ENCODE measurements at places on chromosomes 1 and 21.

DNA sequence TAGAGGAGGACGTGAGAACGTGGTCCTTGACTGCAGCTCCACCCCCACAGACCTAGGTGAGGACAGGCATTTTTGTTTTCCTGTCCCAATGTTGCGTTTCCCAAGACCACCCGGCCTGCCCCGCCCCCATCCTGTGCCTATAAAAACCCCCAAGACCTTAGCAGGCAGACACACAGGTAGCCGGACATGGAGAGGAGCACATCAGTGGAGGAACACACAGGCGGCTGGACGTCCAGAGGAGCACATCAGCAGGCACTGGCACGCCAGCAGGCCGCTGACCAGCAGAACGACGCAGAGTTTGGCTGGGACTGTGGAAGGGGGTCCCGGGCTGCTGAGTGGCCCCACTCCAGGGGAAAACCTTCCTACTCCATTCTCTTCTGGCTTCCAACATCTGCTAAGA is 12.7 kb upstream of the HMGCL start:
- peak; percentile 51 for DNase-seq

GRCh38 chr1:161198897-161199431 is at the start of gene ADAMTS4:
Gene ADAMTS4, minus strand, starts transcription at chr1:161199054. Its CDS starts 427 bp downstream, at chr1:161198627.
- no peak for DNase-seq

DNA sequence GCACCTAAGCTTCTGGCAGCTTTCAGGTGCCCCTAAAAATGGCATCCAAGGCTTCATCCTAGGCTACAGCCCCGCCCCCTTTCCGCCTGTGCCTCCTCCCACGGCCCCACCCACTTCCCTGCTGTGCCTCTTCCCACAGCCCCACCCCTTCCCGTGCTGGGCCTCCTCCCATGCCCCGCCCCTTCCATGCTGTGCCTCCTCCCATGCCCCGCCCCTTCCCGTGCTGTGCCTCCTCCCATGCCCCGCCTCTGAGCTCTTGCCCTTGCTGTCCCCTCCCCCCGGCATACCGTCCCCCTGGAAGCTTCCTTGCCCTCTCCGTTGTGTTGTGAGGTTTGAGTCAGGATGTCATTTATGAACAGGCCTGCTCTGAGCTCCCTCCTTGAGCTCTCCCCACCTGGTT is 228.5 kb upstream of the AJAP1 start:
- DNase-seq: peak; percentile 75

GRCh38 chr1:46425726-46426125 is 31.6 kb downstream of the FAAH start:
- no peak for DNase-seq

GRCh38 chr1:6557597-6557996 is 2.5 kb downstream of the TAS1R1 start:
- no peak for DNase-seq

DNA sequence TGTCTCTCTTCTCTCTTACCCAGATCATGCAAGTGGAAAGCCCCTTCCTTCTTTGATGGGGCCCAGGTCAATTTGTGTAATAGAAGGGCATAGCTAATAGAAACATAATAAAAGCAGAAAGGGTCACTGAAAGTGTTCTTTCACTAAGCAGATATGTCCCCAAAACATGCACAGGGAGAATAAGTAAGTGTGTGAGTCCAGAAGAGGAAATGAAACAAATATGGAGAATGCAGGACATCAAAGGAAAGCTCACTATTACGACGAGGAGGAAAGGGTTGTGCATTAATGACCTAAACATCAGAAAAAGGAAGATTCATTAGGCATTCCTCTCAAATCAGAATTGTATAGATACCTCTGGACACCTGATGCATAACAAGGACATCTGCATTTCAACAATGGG is 81.4 kb upstream of the SMYD2 start:
- no peak for DNase-seq

DNA sequence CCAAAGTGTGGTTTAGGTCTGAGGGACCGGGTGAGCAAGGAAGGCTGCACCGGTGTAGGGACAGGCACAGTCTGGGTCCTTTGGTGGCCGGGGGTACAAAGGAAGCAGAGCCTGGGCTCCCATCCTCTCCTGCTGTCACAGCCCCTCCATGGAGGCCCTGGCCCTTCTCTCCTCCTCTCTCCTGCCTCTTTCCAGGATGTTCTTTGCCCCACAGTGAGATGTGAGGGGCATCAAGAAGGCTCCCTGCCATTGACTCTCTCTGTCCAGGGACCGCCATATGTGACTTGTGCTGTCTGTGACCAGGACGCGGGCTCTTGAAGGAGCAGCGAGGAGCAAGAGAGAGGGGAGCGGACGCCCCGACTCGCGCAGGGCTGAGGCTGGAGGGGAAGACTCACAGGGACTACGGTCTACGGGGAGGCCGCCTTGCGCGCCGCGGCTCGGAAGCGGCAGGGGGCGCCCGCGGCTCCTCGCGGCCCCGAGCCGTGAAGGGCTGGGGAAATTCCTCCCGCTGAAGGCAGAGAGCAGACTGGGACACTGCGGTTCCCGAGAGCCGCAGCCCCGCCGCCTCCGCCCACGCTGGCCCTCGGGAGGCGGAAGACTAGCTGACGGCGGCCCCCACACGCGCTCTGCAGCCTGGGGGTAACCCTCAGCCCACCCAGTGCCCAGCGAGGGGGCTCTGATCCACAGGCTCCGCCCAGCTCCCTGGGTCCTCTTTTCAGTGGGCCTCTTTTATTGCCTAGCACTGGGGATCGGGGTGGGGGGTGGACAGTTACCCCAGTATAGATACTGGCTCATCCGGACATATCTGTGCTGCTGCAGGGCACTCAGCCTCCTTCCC is 40.8 kb downstream of the MAB21L3 start:
- peak; percentile 90 for DNase-seq

DNA sequence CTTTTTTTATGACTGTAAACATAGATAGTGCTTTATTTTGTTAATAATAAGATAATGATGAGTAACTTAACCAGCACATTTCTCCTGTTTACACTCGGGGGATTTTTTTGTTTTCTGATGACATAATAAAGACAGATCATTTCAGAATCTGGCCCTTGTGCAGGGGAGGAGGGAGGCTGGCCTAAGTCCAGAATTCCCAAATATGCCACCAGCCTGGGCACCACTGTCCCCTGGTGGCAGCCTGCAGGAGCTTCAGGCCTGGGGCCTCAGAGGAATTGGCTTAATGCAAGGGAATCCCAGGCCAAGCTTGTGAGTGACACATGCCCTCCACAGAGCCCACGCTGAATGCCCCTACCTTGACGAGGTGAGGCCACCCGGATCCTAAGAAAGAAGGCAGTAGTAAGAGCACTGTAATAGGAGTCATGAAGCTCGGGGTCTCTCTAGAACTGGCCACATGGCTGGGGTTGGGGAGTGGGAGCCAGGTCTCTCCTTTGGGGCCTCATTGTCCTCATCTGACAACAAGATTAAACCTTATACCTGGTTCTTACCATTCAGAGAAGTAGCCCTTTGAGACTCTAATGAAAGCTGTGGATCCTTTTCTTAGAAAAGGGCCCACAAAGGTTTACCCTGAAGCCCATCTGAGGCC is 24.1 kb downstream of the ETNK2 start:
- peak; percentile 86 for DNase-seq

GRCh38 chr1:222616525-222616924 is 1.4 kb upstream of the MIA3 start:
- DNase-seq: no peak

DNA sequence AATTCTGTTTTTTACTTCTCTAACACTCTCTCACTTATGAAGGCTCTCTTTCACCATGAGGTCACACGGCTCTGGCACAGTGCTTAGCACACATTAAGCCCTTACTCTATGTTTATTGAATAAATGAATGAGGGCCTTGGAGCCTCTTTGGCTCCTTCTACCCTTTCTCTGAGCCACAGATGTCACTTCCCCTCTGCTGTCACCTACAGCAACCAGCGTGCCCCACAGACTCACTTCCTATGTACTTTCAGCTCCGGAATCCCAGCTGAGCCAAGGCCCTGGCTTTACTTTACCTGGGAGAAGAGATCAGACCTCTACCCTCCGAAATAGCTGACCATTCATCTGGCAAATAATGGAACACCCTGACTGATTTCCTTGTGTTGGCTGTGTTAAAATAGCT is 53.7 kb upstream of the HMCN1 start:
- no peak for DNase-seq

- DNase-seq: no peak
These were observed 281.0 kb downstream of the PTPRC start for GRCh38 chr1:198919667-198920398.

DNA sequence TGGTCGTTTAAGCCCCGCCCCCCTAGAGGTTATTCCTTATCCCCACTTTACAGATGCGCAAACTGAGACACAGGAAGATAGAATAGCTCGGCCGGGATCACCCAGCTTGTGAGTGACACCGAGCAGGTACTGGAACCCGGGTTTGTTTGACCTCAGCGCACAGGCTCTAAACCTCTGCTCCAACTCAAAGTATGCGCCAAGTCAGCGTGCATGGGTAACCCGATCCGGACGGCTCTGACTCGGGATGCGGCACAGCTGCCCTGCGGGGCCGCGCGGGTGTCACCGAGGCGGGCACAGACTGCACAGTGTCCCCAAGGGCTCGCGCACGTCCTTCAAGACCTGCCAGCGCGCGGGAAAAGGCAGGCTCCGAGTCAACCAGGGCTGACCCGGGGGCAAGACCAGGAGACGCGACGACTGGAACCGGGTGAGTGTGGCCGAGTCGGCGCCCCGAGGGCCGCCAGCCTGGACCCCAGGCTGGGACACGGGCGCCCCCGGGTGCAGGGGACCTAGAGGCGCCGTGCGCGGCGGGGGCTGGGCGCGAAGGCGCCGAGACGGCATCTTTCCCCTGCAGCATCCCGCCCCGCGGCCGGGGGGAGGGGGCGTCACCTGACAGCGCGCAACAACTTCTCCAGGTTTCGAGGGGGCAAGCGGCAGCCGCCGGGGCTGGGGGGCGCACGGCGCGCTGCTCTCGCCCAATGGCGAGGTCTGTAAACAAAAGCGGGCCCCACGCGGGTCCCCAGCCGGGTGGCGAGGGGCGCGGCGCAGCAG is 101.9 kb upstream of the SOD1 start:
- peak; percentile 74 for DNase-seq

GRCh38 chr1:53860967-53861411 is 22.9 kb upstream of the NDC1 start:
- peak; percentile 60 for DNase-seq

DNA sequence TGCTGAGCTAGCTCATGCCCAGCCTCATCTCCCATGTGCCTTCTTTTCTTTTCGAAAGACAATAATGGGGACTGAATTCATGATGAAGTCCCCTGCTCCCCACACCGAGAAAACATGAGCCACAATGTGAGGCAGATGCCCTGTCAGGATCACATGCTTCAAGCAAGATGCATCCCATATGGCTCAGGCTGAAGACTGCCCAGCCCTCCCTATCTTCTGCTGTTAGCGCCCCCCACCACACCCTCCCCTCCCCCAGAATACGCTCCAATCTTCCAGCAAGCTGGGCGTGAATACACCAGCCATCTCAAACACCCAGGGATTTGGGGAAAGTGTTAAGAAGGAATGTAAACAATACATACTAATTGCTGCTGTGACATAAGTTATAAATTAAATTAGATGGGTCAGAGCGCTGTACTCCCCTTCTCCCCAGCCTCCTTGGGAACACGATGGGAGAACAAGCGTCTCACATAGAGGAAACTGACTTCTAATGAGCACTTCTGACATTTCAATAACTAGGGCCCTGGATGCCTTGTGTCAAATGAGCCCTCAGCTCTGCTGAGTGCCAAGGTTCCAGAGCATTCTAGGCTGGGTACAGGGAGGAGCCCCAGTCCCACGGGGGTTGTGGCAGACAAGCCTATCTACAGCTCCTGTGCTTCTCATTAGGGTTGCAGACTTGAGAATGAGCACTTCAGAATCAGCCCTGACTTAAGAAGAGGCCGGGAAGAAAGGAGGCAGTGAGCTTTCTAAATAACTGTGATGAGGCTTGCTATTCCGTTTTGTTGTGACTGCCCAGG is 55.6 kb downstream of the TNR start:
- DNase-seq: no peak

DNA sequence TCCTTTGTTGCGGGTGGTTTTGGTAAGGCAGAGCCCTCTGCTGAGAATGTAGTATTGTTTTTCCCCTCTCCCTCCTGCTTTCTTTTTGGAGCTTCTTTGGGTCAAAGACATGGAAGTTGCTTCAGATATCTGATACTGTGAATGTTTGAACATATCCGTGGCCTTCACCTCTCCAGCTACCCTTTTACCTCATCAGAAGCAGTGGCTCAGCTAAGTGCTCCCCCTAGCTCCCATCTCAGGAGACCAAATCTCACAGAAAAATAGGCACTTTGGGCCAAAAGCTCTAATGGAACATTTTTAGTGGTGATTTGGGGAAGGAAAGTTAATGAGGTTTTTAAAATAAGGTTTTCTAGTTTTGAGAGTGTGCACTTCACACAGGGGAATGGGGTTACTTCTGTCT is 6.3 kb downstream of the TMEM200B start:
- DNase-seq: no peak

GRCh38 chr21:30340714-30341573 is 3.5 kb upstream of the KRTAP27-1 start:
- DNase-seq: peak; percentile 61

DNA sequence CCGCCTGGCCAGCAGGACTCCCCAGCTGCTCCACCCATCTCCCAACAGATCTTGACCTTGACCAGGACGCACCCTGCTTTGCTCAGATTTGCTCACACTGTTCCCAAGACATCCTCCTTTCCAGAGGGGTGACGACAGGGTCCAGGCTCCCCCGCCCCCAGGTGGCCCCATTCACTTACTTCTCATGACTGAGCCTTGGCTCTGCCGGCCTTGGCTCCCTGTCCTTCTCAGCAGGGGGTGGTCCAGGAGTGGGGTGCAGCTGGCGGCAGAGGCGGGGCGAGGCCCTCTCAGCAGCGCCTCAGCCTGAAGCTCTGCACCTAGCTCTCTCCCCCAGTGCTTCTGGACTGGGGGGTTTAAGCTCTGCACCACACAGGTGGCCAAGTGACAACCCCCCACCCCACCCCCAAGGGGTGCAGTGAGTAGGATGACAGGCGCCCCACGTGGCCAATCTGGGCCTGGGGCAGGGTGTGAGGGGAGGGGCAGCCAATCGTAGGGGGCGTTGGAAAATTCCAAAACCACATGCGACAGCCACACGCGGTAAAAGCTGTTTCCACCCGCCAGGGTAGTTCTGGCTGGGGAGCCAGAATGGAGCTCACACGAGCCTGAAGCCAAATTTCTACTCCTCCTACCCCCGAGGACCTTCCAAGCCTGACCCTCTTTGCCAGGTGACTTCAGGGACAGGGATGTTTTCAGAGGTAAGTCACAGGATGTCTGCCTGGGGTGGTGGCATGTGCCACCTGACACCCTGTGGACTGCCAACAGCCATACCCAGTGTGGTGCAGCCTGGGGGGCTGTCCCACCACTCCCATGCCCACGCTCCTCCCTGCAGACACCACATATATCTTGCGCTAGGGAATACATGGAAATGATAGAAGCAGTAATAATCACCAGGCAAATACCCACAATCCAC is 5.6 kb downstream of the RORC start:
- no peak for DNase-seq

DNA sequence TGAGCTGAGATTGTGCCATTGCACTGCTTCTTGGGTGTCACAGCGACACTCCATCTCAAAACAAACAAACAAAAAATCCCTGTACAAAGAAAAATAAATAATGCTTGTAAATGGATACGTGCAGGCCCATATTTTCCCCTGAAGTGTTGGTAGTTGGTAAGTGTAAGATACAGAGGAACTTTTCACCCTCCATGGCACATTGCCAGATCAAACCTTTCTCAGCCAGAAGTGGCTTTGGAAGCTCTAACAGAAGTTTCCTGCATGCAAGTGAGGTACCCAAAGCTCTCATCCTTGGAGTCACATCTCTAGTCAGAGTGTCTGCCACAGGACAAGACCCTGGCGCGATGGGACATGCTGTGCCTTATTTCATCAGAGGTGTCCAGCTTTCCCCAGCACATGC is 7.3 kb downstream of the NDUFV3 start:
- DNase-seq: no peak
